ENCODE measurements at places on chromosomes 11 and 22.
A peak's percentile ranks its signal among the peaks of the same experiment; 100 is the strongest.

DNA sequence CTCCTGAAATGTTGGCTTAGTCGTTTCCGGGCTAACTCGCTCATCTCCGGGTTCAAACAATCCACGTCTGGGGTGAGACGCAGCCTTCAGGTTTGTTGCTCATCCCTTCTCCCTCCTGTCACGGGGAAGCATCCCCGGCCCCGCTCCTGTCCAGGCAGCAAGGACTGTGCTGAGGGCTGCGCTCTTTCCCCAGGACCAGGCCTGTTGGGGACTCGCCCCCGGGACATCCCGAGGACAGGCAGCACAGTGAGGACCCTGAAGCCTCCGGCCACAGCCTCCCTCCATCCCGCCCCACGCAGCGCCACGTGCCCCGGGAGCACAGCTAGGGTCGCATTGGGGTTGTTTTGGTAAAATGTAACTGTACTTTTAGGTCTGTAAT is 252.0 kb downstream of the BRD1 start:
- no peak for DNase-seq

- DNase-seq, result no peak
These were observed 15.5 kb upstream of the RAC2 start for GRCh38 chr22:37259540-37260029.

DNA sequence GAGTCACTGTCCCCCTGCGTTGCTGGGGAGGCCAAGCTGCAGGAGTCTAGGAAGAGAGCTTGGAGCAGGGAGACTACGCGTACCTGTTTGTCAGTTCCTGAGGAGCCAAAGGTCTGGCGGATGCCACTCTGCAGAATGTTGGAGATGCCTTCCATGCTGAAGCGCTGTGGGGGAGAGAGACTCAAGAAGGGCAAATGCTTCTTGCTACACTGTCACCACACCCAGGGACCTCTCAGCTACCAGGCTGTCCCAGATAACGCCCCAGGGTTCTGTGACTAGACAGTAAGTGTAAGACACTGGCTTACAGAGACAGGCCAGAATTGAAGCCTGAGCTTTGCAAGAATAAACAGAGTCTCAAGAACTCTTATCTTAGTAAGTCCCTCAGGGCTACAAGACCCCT is 42.0 kb downstream of the FEZ1 start:
- DNase-seq, result no peak

- DNase-seq, result no peak
These were observed 629 bp downstream of the ATP5MG start for GRCh38 chr11:118401880-118402590.

DNA sequence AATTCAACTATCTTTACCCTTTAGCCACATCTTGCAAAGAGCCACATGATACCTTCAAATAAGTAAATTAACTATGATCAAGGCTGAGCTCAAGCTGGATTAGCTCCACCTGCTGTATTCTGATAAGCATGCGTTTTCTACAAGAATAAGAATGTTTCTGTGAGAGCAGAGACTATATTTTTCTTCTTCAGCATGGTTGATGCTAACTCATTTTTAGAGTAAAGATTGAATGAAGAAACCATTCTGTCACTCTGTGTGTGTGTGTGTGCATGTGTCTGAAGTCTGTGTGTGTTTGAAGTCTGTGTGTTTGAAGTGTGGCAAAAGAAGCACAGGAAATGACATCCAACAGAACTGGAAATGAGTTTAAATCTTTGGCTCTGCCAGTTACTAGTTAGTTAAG is 12.0 kb upstream of the LAYN start:
- DNase-seq, result no peak

DNA sequence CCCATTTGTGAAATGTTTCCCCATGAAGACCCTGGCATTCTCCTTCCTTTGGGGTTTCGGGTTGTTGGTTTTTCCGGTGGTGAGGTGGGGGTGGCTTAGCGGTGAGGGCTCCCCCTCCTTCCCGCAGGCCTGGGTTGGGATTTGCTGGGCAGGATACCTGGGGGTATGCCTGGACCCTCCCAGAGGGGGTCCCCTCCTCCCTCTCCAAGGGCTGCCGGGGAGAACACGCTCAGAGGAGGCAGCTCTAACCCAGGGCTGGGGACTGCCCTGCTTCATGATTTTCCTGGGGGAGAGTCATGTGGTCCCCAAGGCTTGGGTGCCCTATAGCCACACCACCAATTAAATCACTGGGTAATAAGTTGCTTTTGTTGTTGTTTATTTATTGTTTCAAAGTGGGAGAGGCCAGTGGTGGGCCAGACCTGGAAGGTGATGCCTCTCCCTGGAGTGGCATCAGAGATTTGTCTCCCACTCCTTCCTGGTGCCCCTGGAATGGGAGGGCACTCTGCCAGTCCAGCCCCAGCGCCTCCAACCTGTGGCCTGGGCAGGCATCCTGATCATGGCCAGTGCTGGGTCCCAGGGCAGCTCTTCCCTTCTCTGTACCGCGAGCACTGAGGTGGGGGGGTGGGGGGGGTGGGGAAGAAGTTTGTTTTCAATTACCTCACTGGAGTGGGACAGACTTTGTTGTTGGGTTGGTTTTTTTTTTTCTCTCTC is 1.3 kb upstream of the CLCF1 start:
- DNase-seq, result no peak

DNA sequence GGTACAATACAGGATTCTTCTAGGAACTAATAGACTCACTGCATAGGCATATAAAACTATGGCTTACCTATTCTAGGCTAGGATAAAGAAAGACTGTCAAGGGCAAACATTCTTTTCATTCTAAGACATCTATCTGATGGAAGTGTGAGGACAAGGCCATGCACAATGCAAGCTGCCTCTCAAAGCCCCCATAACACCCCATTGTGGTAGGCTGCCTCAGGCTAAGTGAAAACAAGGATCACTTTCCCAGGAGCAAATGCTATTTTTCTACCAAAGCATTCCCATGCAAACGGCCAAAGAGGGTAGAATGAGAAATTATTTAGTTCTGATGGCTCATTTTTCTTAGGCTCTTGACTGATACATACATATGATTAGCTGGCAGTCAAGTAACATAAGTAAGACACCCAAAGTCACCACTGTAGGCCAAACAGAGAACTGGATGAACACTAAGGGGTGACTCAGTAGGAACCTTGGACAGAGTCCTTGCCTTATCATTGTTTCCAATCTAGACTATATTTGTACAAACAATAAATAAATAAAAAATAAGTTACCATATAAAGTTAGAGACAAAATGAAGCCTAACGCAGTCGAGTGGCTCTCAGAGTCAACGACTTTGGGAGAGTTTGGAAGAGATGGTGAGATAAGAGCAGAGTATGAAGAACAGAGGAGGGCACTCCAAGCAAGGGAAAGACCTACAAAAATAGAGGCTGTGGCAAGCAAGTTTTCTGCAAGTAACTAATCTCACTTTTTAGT is 303.6 kb downstream of the SBF2 start:
- no peak for DNase-seq

GRCh38 chr11:43443811-43444210 is 85.1 kb downstream of the TTC17 start:
- DNase-seq, result no peak

DNA sequence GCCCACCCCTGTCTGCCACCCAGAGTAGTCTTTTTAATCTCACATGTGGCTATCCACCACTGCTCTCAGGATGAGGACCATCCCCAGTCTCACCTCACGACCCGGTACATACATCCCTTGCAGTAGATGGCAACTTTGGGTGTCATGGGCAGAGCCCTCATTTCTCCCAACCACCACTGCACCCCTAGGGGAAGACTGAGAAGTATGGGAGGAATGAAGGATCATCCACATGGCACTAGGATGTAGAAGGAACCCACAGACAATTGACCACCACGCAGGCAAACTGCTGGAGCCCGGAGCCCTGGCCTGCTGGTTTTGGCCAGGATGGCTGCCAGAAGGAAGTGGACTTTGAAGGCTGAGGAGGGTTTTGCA is 1.9 kb upstream of the SCARF2 start:
- no peak for DNase-seq

DNA sequence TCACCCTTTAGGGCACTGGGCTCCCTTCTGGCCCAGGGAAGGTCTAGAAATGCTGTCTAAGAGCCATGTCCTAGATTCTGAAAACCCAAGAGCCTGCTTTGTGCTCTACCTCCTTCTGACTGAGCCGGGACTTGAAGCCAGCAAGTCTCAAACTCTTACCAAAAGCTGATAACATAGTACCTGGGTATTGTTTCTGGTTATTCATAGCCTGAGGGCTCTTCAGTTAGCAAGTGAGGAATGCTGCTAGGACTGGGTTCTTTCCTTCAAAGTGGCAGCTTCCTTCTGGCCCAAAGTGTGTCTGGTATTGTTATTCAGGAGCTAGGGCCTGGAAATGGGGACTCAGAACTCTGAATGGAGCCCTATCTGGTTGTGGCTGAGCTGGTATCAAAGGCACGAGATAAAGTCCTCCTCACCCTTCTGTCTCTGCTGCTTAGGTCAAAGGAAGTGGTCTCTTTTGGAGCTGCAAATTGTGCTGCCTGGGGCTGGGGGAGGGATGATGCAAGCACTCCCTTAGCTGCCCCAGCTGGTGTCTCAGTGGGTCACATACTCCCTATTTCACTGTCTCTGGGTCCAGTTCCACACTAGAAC is 696.0 kb upstream of the CCDC179 start:
- no peak for DNase-seq

- DNase-seq, result no peak
These were observed 7.7 kb downstream of the LIF start for GRCh38 chr22:30238661-30239487.

DNA sequence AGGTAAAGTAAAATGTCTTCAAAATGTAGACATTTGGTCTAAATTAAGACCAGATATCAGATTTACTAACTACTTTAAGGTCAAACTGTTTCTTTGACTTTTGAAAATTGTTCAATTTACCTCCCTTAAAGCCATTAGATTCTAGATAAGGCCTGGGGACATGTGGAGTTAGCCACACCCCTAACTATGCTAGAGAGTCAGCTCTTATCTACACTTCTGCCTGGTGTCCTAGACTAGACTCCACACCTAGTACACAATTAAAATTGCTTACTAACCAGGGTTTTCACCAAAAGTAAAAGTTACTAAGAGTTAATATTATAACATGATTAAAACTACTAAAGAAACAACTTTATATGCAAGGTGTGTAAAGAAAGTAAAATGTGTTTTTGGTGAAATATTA is 43.6 kb upstream of the DBX1 start:
- no peak for DNase-seq

DNA sequence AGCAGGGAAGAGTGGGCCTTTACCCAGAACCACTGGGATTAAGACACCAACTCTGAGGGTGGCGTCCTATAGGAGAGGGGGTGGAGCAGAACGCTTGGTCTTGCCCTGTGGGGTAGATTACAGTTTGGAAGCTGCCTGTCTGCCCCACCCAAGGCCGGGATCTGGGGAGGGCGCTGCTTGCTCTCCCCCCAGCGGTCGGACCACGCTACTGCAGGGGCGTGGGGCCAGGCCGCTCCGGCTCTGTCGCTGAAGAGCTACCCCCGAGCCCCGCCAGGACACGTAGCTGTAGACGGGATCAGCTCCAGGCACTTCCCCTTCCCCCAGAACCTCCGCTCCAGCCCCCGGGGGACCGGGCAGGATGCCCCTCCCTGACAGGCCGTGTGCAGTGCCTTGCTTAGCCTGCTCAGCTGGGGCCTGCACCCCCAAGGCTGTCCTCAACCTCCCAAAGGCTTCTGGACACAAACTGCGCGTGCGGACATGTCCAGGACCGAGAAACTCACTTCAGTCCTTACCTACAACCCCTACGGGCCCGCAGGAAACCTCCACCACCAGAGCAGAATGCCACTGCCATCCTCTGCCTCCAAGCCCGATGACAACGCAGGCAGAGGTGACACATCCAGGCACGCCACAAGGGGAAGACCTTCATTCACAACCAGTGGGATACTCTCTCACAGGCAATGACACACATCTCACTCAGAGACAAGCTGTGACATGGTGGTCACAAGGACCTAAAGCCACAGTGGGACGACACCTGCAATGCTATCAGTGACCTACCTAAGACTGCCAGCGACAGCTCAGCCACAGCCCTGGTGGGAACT is 3.6 kb downstream of the AHNAK start:
- no peak for DNase-seq

GRCh38 chr11:115499891-115500290 is 4.3 kb downstream of the CADM1 start:
- DNase-seq, result no peak

- no peak for DNase-seq
These were observed 352.1 kb upstream of the NARS2 start for GRCh38 chr11:78926633-78927338.

DNA sequence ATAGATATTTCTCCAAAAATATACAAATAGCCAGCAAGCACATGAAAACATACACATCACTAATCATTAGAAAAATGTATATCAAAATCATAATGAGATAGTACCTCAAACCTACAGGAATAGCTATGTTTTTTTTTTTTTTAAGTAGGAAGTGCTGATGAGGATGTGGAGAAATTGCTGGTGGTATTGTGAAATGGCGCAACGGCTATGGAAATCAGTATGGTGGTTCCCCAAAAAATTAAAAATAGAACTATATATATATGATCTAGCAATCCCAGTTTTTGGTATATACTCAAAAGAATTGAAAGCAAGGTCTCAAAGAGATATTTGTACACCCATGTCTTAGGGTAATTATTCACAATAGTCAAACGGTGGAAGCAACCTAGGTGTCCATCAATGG is 46.0 kb upstream of the HIPK3 start:
- DNase-seq, result no peak

DNA sequence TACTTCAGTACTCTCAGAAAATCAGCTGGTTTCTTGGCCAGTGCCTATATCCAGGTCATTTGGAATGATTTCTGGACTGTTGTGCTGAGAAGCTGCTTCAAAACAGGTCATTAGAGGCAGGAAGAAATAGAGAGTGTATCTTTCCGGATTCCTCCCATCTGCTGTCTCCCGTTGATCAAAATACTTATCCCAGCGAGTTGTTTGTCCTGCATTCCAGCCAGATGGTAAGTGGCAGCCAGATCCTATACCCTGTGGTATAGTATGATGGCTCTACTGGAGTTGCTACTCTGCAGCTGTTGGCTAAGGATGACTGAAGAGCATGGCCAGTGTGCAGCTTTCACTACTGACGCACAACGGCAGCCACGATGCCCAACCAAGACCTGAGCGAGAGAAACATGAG is 560.9 kb upstream of the ANO5 start:
- DNase-seq, result no peak

GRCh38 chr11:42085736-42086135 is 626.3 kb upstream of the LRRC4C start:
- no peak for DNase-seq

DNA sequence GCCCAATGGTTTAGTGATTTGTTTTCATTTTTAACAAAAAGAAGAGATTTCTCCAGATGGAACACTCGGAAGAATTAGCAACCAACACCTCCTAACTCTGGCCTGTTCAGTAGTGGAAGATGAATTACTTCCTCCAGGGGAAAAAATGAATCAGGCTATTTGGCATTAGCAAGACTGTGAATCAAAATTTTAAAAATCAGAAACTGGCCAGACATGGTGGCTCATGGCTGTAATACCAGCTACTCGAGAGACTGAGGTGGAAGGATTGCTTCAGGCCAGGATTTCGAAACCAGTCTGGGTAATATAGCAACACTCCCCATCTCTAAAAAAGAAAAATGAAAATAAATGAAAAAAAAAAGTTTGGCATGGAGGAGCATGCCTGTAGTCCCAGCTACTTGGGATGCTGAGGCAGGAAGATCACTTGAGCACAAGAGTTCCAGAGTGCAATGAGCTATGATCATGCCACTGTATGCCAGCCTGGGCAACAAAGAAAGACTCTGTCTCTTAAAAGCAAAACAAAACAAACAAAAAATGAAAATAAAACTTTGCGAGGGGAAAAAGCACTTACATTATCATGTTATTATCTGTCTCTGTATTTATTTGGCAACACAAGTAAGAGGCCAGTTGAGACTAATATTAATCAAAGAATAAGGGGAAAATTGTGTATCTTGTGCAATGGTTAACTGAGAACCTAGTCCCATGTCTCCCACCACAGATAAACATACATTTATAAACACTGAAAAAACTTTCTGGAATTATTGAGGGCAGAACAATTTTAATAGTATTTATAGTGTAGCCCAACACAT is 796.3 kb upstream of the ANO3 start:
- DNase-seq, result peak; percentile 25

All from omental fat pad (tissue), 4 donors.